ENCODE measurements at places on chromosomes 6 and 20.

DNA sequence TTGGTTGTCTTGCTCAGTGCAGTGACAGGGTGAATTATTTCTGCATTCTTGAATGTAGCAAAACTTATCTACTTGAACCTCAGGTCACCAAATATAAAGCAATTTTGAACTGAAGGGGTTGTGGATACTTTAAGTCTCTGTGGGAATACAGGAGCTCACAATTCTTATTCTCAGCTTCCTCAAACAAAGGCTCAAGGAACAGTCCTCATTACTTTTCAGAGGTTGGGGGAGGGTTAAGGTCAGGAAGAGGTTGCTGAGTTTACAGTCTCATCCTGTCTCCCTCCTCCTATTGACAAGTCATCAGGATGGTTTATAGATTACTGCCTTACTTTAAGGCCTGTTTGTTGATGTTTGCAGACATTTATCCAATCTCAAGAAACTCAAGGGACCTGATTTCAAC is 143.6 kb upstream of the SPACA1 start:
- DNase-seq, result no peak

- no peak for DNase-seq
Observed at GRCh38 chr6:149974825-149975224, 11.1 kb downstream of the ULBP1 start.

- peak; percentile 8 for DNase-seq
Observed at GRCh38 chr20:21640556-21640955, 64.9 kb upstream of the PAX1 start.

GRCh38 chr20:48096212-48096875 is 311.1 kb upstream of the SULF2 start:
- DNase-seq, result no peak

DNA sequence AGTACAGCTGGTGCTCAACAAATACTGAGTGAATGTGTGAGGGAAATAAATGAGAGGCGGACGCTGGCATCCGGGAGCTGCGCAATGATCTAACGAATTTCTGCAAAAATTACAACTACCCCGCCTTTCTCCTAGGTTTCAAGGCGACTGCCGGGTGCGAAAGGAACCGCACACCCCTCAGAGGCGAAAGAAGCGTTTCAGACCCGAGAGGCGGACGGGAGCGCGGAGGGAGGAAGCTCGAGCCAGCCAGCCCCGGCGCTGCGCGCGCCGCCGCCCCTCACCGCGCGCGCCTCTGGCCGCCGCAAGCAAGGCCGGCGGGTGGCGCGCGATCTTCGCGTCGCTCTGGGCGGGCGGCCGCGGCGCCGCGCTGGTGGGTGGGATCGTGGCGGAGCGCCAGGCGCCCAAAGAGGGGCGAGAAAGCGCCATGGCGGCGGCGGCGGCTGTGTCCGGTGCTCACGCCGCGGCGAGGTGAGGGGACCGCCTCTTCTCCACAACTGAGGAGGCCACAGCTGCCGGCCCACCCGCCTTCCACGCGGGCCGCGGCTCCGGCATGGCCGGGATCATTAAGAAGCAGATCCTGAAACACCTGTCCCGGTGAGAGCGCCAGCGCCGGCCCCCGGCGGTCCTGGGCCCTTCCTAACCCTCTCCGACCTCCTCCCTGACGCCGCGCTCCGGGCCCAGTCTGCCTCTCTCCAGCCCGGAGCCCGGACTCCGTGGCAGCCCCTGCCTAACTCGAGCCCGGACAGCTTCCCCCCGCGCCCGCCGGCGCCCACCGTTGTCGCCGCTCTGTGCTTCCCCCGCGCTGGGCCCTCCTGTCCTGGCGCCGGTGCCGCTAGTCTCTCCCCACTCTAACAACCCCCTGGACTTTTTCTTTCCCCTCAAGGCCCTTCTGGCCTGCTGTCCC is at the start of gene BLTP3A:
Gene BLTP3A, plus strand, starts transcription at position 383 of the 904 bp plus-strand sequence. Its CDS starts 168 bp downstream, at position 551.
- DNase-seq, result peak; percentile 76

DNA sequence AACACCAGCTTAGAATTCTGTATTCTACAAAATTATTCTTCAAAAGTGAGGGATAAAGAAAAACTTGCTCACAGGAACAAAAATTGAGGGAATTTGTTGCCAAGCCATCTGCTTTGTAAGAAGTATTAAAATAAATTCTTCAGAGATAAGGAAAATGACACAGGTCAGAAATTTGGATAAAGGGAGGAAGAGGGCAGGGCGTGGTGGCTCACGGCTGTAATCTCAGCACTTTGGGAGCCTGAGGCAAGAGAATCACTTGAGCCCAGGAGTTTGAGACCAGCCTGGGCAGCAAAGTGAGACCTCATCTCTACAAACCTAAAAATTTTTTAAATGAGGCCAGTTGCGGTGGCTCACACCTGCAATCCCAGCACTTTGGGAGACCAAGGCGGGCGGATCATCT is 11.8 kb downstream of the SMIM28 start:
- DNase-seq, result no peak

GRCh38 chr6:39923394-39923793 is 10.9 kb downstream of the MOCS1 start:
- no peak for DNase-seq

Data from activated CD8-positive, alpha-beta T cell treated with anti-CD3 and anti-CD28 coated beads for 36 hours (primary cell).